Fibroblast of the aortic adventitia (primary cell): ENCODE measurements at places on chromosomes 2 and 18. TPM values are rescaled to one million over a fixed set of nuclear protein-coding genes. Genes with fewer than 3 reads are reported as not detected.

ST3GAL5 gene
- 19.4 and 87.6 TPM in 2 replicates for total RNA-seq

HNMT gene
- 32.2 and 47.8 TPM in 2 replicates for total RNA-seq

STAT1 gene
- total RNA-seq, result 116 and 122 TPM in 2 replicates

DSG4 gene
- total RNA-seq, result not detected in 2 replicates

AQP12A gene
- total RNA-seq, result not detected in 2 replicates

CHMP3 gene
- total RNA-seq, result 87.5 and 202 TPM in 2 replicates
